ENCODE measurements at places on chromosomes 3 and 15.

GRCh38 chr3:30273304-30274072 is 332.9 kb upstream of the TGFBR2 start:
- DNase-seq = peak; percentile 44

- DNase-seq = no peak
These were observed 9.6 kb downstream of the ARHGEF3 start for GRCh38 chr3:56792193-56792592.

DNA sequence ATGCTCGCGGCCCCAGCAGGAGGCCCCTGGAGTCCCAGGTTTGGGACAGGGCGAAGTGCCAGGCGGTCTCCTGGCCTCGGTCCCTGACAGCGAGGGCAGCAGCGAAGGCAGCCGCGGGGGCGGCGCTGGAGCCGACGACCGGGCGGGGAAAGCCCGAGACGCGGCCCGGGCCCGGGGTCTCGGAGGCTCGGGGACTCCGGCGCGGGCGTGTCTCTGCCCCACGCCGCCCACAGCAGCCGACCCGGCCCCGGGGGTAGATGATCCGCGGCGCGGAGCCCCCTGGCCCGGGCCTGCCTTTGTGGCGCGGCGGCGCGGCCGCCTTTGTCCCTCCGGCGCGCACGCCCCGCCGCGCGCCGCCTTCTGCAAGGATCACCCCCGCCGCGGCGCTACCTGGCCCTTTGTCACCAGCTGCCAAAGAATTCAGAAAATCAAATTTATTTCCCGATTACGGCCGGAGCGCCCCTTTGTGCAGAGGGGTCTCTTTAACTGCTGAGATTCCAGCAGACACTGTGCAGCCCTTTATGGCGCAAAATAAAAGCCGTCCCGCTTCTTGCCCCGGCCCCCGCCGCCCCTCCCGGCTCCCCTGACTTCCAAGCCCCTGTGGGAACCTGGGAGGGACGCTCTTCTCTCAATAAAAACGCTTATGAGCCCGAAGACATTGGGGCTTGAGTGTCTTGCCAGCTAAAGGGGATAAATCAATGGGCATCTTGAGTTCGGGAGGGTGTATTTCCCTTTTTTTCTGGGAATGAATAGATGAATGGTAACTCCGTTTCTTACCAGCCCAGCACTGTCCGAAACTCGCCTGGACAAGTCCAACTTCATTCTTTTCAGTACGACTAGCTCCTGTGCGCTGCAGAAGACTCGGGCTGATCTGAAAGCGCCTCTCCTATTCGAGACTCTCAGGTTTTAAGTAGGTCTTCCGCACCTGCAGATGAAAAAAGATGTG is 68.4 kb downstream of the HES1 start:
- no peak for DNase-seq

GRCh38 chr15:68343579-68344225 is 66.2 kb downstream of the FEM1B start:
- DNase-seq = no peak

DNA sequence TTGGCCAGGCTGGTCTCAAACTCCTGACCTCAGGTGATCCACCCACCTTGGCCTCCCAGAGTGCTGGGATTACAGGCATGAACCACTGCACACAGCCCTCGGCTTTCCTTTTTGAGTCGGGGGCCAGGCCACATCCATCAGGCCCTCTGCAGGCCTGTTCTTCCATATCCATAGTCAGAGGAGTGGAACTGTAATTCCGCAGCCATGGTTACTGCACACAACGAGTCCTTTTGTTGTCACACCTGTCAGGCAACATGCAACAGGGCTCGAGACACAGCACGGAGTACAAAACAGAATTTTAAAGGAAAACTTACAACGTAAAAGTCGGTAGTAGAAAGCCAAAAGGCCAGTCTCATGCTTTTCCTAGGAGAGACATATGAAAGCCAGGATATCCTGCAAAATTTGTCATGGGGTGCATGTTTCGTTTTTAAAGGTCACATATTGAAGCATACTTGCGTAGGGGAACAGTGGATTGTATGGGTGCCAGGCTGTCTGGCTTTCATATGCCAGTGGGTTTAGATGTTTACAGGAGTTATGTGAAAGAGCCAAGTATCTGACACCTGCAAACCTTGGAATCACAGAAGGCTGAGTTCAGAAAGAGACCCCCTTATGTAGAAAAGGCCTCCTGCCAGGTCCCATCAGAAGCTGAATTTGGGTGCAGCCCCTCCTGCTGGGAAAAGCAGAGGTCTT is 63.2 kb upstream of the LPP start:
- no peak for DNase-seq

DNA sequence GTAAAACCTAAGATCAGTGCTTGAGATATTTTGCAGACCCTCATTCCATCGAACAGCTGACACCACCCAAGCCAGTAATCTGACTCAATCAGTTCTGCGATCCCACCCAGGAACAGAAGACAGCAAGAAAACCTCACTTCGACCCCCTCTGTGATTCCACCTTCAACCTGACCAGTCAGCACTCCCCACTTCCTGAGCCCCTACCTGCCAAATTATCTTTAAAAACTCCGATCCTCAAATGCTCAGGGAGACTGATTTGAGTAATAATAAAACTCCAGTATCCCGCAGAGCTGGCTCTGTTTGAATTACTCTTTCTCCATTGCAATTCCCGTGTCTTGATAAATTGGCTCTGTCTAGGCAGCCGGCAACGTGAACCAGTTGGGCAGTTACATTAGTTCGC is 25.7 kb upstream of the CLDN16 start:
- no peak for DNase-seq

DNA sequence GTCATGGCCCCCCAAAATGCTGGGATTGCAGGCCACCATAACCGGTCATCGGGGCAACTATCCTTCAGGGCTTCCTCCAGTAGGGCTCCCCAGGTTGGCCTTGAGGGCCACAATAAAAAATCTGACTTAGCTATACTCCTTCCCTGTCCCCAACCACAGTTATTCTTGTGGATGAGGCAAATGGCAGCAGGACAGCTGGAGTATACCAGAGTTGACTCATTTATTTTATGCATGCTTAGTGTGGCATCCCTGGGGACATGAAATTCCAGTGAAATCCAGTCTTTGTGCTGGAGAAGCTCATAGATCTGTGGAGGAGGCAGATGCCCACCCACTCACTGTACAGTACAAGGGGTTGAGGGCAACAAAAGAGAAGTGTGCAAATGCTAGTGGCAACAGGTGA is 109.5 kb downstream of the RORA start:
- no peak for DNase-seq

- no peak for DNase-seq
These were observed 40.8 kb downstream of the NDUFB4 start for GRCh38 chr3:120636795-120637401.

GRCh38 chr3:135792858-135793475 is 172.6 kb upstream of the PPP2R3A start:
- no peak for DNase-seq

GRCh38 chr15:79129235-79129634 is 38.7 kb upstream of the RASGRF1 start:
- DNase-seq = no peak

DNA sequence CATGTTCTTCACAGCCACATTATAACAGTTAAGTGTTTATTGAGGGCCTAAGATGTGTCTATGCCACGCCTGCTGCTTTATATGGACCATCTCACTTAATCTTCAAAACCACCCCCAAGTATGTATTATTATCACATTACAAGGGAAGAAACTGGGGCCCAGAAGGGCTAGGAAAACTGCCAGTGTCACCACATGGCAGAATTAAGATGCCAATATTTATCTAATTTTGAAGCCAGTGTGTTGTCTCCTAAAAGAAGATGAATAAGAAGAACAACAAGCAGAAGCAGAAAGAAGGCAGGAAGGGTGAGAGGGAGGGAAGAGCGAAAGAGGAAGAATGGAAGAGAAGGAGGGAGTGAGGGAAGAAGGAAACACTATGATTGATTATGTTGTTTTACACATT is 491.3 kb upstream of the IL12A start:
- DNase-seq = no peak

- DNase-seq = no peak
These were observed 21.4 kb downstream of the CCDC13 start for GRCh38 chr3:42751609-42752008.

All from IMR-90 (cell line).